ENCODE measurements at places on chromosomes 16 and 17.
A peak's percentile ranks its signal among the peaks of the same experiment; 100 is the strongest.

DNA sequence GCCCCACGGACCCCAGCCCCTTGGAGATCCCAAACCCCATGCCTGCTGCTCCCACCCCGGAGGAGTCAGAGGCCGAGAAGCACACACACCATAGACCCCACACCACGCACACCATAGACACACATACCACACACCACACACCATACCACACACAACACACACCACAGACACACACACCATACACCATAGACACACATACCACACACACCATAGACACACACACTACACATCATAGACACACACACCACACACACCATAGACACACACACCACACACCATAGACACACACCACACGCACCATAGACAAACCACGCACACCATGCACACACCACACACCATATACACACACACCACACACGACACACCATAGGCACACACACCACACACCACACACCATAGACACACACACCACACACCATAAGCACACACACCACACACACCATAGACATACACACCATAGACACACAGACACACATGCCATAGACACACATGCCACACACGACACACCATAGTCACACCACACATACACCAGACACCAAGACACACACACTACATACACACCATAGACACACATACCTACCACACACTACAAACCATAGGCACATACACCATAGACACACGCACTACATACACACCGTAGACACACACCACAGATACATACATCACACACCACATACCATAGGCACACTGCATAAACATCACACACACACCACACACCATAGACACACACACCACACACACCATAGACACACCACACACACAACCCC lies 11.3 kb downstream of the TBC1D16 start:
- no peak for DNase-seq

- DNase-seq: no peak
Observed at GRCh38 chr16:62213763-62214162, 177.5 kb upstream of the CDH8 start.

DNA sequence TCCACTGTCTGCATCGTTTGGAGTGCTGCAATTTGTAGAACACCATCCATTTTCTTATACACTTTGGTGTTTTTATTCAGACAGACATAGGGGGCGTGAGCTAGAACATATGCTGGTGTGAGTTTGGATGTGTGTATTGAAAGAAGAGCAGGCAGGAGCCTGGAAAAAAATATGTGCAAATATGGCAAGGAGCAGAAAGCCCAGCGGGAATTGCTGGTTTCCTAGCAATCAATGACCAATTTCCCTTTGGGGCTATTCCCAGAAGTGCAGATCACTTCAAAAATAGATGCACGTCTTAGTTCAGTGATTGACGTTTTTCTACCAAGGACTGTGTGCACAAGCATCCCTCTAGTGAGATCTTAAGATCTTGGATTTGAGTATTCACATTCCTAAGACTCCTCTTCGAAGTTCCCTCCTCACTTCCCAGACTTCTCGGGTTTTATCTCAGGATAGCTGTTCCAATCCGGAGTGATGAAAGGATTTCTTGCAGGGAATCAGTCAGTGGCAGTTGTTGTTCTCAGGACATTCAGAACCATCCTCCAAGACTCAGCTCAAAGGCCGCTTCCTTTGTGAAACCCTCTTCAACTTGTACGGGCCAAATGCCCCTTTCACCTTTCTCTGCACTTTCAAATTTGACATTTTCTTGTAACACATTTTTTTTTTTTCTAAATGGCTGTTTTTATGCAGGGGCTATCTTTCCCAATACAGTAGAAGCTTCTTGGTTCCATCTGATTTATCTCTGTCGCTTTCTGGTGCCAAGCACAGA lies 268.7 kb upstream of the ASIC2 start:
- no peak for DNase-seq

- DNase-seq: no peak
Observed at GRCh38 chr16:89037261-89038152, 56.1 kb upstream of the ACSF3 start.

DNA sequence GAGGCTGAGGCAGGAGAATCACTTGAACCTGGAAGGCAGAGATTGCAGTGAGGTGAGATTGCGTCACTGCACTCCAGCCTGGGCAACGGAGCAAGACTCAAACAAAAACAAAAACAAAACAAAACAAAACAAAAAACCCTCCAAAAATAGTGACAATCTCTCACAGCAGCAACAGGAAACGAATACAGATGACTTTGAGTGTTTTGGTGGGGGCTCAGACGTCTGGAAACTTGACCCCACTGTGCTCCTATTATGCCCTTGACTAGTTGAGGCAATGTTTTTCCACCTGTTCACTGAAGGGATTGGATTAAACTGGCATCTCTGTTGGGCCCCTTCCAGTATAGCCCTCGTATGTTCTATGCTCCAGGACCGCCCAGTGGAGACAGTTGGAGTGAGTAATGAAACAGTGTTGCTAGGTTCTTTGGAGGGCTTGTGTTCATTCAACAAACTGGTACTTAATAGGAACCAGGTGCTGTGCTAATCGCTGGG lies 167.0 kb downstream of the UTP18 start:
- peak; percentile 2 for DNase-seq

DNA sequence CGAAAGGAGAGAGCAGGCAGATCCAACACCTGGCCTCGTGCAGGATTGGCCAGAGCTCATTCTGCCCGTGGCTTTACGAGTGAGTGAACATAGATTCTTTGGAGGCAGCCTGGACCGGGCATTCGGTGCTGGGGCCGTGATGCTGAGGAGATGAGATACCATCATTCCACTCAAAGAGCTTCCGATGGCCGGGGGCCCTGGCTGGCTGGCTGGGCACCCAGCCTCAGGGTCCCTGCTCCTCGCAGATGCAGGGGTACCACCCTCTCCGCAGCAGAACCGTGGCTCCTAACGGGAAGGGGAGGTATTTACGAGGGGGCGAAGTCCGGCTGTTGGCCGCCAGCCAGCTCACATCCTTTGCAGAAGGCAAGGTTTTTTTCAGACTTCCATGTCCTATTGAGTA lies 66.1 kb upstream of the FOXF1 start:
- DNase-seq: peak; percentile 4

GRCh38 chr17:28513476-28513875 lies 7.3 kb downstream of the FOXN1 start:
- DNase-seq: no peak

GRCh38 chr17:66190738-66191592 lies 968 bp downstream of the CEP112 start:
- DNase-seq: no peak

DNA sequence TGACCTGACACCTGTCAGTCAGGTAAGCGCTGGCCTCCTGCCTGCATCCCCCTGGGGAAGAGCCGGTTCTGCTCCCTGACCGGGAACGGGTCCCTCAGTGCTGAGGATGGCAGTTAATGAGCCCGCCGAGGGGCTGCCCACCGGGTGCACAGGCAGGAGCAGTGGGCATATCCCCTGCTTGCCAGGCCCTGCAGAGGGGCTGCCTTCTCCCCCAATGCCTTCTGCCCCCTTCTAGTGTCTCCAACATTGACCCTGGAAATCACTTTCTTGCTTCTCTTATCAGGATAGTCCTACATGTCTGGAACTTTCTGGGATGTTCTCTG lies 388.5 kb downstream of the SEC14L1 start:
- no peak for DNase-seq

DNA sequence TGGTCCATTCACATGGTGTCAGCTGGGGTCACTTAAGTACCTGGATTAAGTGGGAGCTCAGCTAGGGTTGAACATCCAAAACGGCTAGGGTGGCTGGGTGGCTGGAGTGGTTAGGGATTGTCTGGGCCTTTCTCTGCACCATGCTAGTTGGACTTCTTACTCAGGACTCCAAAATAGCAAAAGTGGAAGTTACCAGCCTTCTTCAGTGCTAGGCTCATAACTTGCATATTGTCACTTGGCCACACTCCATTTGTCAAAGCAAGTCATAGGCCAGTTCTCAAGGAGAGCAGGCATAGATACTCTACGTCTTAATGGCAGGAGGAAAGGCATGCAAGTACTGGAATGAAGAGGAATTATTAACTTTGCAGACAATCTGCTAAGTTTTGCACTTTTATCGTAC lies 69.7 kb downstream of the ESRP2 start:
- no peak for DNase-seq

- DNase-seq: no peak
Observed at GRCh38 chr17:76982408-76983074, 114.3 kb downstream of the MGAT5B start.

- DNase-seq: no peak
Observed at GRCh38 chr17:59745040-59745439, 37.6 kb downstream of the VMP1 start.

DNA sequence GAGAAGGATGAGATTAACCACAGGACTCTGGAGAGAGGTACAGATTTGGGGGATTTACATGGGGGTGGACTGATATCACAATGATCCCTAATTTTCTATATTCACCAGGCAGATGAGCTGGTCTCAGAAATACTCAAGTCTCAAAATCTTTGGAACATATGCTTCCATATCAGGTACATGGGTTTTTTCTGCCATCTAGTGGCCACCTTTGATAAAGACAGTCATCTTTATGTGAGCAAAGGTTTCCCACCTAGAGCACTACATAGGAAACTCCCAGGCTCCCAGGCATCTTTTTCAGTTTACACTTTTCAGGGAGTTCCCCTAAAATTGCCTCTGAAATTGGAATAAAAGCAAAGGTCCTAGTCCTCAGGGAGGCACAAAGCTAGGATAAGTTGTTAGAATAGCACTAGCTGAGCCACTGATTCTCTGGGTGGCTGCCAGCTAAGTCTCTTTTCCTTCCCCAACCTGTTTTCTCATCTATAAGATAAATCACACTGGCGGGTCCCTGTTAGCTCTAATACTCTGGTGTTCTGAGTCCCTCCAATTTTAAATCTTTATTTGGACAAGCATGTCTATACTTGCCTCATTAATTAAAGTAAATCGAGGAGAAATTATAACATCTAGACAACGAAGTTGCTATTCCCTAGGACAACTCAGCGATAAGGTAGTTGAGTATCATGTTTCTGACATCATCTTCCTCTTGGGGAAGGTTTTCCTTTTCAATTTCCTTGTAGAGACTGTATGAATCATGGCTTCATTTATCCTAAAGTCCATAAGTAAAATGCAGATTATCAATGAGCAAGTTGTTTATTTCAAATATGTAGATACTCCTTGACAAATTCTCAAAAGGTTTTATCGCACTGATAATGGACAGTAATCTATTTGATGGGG lies 19.0 kb upstream of the MON1B start:
- DNase-seq: peak; percentile 48

GRCh38 chr16:14199199-14199598 lies 128.1 kb downstream of the MRTFB start:
- DNase-seq: no peak

GRCh38 chr16:10256784-10257641 lies 74.8 kb upstream of the GRIN2A start:
- DNase-seq: no peak

- peak; percentile 17 for DNase-seq
Observed at GRCh38 chr16:3654249-3654991, at the start of gene DNASE1. TSS of gene DNASE1 (plus strand) at chr16:3654691. CDS start at chr16:3655374, 683 bp downstream.

DNA sequence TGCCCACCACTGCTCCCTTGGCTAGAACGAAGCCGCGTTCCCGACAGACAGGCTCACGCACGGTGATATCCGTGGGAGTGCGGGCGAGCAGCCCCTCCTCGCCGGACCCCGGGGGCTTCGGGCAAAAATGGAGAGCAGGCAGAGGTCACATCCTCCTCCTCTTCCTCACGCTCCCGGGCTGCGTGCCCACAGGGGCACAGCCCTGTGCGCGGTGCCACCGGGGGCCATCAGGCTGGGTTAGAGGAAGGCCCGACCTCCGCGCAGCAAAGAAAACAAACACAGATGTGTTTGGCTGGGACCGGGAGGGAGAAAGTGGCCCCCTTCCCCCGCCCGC lies 519 bp upstream of the NTN1 start:
- no peak for DNase-seq

- no peak for DNase-seq
Observed at GRCh38 chr17:67633751-67634211, 84.0 kb upstream of the NOL11 start.

DNA sequence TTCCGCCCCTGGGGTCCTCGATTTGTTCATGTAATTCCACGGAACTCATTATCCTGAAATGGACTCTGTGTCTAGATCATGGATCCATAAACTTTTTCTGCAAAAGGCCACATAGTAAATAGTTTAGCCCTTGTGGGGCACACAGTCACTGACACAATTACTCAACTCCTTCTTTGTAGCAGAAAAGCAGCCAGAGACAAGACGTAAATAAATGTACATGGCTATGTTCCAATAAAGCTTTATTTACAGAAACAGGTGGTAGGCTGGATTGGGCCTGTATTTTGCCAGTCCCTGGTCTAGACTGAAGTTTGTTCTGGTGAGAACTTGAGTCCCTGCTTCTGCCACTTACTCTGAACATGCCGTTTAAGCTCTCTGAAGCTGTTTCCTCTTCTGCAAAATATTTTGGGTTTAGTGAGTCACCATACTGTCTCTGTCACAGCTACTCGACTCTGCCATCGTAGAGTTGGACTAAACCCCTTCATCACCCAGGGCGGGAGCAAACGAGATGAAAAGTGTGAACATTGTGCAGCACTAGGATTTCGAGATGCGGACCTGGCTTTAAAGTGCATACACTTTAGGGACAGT lies 61.9 kb upstream of the FOXF1 start:
- DNase-seq: no peak

GRCh38 chr17:3692346-3692745 lies 3.6 kb downstream of the P2RX5 start:
- DNase-seq: no peak

DNA sequence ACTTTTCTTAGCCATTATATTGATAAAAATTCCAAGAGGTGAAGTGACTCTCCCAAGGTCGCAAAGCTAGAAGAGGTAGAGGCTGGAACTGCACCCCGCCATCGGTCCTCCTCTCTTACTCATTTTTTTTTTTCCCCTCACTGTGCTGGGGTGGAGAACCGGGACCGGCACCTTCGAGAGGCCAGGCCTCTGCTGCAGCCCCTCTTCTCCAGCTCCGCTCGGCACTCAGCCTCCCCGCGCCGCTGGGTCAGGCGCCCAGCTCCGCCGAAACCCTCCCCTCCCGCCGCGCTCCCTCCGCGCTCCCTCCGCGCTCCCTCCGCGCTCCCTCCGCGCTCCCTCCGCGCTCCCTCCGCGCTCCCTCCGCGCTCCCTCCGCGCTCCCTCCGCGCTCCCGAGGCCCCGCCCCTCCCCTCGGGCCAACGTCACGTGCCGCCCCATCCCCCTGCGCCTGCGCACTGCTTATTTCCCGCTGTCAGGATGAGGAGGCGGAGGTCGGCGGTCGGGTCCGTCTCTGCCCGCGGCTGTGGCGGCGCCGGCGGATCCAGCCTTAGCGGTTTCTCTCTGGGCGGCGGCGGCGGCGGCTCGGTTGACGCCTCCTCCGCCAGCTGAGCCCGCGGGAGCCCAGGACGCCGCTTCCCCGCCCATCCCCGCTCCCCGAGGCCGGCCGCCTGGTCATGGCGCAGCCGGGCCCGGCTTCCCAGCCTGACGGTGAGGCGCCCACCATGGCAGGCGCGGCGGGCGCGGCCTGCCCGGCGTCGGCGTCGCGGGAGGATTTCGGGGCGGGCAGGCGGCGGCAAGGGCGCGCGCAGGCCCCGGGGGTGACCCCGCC lies at the start of gene RABEP1:
RABEP1 (plus strand) TSS at position 471 of the 828 bp plus-strand sequence; CDS start at position 674, 203 bp downstream.
- DNase-seq: peak; percentile 84

GRCh38 chr17:64491994-64492393 lies 4.9 kb downstream of the POLG2 start:
- DNase-seq: no peak

Measured in NCI-H1105 treated with DMSO at 0.1 percent for 48 hours (cell line).